ENCODE measurements at places on chromosomes 13 and 19.

DNA sequence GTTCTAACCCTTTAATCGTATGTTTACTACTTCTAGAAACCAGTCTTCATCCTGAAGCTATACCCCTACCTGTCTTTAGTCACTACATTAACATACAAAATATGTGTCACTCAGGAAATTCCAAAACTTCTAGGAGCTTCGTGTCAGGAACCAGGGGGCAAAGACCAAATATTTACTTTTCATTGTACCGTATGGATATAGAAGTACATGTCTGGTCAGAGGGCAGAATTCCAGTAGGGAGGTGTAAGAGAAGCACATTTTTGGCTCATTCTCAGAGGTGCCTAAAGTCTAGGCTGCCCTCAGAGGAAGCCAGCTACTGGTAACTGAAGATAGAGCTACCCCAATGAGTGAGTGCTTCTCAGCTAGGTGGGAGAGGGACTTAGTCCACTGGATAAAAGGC, 320.7 kb downstream of the DIAPH3 start:
- no peak for DNase-seq

DNA sequence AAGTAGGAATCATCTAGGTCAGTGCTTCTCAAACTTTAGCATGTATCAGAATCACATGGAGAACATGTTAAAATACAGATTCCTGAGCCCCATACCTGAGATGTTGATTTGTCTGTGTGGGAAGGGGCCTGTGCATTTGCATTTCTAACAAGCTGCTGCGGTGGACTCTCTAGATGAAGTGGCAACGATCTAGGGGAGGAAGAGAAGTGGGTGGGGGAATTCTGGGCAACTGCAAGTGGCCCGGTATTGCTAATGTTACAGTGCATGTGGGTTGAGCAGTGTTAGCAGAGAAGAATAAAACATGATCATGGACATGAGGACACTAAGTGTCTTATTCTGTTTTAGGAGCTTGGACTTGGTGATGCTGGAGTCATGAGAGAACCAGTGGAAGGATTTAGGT, 329.0 kb downstream of the OLFM4 start:
- no peak for DNase-seq

DNA sequence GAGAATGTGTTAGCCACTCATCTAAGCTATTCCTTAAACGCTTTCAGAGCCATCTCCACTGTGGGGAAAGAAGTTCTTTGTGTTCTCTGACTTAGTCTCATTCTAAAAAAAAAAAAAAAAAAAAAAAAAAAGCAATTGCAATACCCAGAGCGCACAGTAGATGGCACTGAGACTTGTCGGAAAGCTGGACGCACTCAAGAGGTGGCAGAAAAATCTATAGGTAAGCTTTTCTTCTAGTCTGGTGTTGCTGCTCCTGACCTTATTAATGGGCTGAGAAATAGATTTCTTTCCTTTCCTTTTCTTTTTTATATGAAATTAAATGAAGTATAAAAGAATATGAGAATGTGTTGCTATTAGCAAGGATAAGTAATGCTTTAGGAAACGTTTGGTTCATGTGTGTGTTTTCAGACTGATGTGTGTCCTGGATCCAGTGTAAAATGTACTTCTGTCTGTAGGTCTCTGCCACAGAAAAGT, 4.7 kb upstream of the GJB2 start:
- peak; percentile 43 for DNase-seq

- no peak for DNase-seq
Observed at GRCh38 chr19:34215666-34216038, 38.7 kb upstream of the GARRE1 start.

- DNase-seq = no peak
Observed at GRCh38 chr13:59891053-59891452, 272.7 kb downstream of the DIAPH3 start.

- no peak for DNase-seq
Observed at GRCh38 chr13:71285700-71286099, 581.3 kb downstream of the DACH1 start.

GRCh38 chr13:111908361-111908760, 158.6 kb upstream of the SOX1 start:
- DNase-seq = no peak

- no peak for DNase-seq
Observed at GRCh38 chr13:112889351-112890290, 79.4 kb upstream of the MCF2L start.

DNA sequence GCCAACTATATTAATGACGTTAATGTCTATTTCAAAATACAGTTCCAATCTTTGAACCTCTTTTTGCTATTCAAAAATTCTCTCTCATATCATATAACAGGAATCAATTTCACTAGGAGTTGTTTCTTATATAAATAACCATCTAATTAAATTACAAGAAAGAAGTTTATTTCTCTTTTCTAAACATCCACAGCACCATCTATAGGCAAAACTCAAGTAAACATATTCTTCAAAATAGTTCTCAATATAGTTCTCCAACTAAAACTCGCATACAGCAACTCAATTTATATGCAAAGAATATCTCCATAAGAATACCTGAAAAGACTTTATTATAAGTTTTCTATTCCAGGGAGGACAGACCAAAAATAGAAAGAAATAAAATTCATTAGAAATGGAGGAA, 65.6 kb downstream of the RBM26 start:
- DNase-seq = no peak

DNA sequence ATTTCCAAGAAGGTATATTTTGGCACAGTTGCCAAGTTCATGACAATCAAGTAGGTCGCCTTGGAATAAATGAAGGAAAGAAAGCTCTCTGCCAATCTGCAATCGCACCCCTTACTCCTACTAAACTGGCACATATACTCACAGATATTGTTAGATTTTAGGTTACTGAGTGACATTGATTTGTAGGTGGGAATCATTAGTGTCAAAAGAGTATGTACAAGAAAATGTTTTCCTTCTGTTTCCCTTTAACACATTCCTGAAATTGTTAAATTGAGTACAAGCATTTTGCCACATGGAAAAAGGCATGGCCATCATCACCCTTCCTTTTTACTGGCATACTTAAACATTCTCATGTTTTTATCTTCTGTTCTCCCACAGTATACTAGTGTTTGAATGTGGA, 2868.3 kb upstream of the PCDH20 start:
- DNase-seq = no peak

DNA sequence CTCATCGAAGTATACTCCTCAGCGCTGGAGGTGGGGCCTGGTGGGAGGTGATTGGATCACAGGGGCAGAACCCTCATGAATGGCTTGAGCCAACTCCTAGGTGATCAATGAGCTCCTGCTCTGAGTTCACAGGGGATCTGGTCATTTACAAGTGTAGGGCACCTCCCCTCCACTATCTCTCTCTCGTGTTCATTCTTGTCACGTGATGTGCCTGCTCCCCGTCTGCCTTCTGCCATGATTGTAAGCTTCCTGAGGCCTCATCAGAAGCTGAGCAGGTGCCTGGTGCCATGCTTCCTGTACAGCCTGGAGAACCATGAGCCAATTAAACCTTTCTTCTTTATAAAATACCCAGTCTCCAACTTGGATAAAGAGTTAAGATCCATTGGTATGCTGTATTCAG, 61.4 kb downstream of the NALCN start:
- no peak for DNase-seq

DNA sequence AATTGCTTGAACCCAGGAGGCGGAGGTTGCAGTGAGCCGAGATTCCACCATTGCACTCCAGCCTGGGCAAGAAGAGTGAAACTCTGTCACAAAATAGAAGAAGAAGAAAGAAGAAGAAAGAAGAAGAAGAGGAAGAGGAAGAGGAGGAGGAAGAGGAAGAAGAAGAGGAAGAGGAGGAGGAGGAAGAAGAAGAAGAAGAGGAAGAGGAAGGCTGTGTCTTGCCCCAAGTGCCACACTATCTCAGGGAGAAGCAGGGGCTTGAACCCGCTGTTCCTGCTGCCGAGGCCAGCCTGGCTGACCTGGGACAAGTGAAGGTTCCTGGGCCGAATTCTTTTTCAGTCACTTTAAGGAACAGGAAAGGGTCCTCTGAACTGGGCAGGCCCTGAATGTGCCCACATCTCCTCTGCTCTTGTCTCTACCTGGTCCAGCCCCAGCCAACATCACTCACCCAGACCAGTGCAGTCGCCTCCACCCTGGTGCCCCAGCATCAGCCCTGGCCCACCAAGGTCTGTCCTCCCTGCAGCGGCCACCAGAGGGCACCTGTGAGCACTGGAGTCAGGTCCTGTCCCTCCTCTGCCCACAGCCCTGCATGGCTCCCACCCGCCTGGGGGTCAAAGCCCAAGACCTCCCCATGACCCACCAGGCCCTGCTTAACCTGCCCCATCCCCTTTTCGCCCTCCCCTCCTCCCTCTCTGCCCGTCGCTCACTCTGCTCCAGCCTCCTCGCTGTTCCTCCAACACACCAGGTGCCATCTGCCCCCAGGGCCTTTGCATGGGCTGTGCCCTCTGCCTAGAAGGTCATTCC, 20.0 kb downstream of the TICAM1 start:
- DNase-seq = peak; percentile 81
